Activated B cell treated with CpG ODN at 0.5 μM for 24 hours (primary cell): ENCODE measurements at places on chromosomes 12 and 14. TPM values are rescaled to one million over a fixed set of nuclear protein-coding genes. Genes with fewer than 3 reads are reported as not detected.

DNA sequence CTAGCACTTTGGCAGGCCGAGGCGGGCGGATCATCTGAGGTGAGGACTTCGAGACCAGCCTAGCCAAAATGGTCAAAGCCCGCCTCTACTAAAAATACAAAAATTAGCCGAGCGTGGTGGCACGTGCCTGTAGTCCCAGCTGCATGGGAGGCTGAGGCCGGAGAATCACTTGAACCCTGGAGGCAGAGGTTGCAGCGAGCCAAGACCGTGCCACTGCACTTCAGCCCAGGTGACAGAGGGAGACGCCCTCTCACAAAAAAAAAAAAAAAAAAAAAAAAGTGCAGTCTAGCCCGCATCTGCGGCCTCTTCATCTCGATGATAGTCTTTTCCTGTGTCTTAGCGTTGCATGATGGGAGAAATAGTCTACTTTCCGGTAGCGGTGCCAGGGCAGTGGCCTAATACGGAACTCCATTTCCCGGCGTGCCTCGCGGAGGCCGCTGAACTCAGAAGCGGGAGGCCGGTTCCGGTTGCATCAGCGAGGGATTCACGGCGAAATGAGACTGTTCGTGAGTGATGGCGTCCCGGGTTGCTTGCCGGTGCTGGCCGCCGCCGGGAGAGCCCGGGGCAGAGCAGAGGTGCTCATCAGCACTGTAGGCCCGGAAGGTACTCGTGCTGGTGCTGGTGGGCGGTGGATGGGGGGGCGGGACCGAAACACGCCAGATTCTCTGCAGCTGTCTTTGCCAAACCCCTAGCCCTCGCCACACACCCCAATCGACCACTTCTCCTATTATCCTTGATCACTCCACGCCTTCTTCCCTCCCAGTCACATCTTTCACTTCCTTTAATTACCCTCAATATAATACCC lies at the start of gene MARS1:
MARS1 (plus strand) TSS at position 472 of the 805 bp plus-strand sequence; CDS start at position 495, 23 bp downstream.
- H3K4me3 ChIP-seq, result peak within 1 kb of the TSS; percentile 97
- H3K27ac ChIP-seq, result peak within 1 kb of the TSS; percentile 97
- peak; percentile 83 for DNase-seq
- H3K4me1 ChIP-seq, result peaks cover 41% of the 10 kb centered on the region
- H3K27me3 ChIP-seq, result no peaks in the 10 kb centered on the region

DNA sequence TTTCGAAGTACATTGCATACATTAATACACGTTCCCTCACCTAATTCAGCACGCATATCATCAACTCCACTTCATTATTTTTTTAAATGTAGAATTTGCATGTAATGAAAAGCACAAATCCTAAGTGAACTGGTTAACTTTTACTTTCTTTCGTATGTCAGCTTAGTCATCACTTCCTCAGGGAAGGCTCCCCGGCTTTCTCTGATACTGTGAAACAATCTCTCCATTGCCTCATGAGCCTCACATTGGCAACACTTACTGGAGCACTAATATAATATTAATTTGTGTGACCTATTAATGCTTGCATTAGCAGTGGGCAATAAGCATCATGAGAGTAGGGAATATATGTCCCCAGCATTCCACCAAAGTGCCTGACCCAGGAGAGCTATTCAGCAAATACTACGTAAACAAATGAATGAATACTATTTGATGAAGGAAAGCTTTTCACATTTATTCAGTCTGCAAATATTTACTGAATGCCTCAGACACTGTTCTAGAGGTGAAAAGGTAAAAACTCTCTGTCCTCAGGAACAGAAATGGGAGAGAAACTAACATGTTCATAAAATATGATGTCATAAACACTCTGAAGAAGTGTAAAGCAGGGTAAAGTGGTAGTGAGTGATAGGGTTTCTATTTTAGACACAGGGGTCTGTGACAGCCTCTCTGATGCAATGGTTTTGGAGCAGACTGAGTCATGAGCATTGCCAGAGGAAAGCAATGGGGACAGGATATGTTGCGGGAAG lies 327.5 kb upstream of the DIO2 start:
- no peaks in the 10 kb centered on the region for H3K36me3 ChIP-seq
- no peak overlapping the region for H3K4me3 ChIP-seq
- no peaks in the 10 kb centered on the region for H3K27me3 ChIP-seq
- no peak overlapping the region for H3K27ac ChIP-seq
- H3K4me1 ChIP-seq, result no peaks in the 10 kb centered on the region
- no peak for DNase-seq

GRCh38 chr12:132400011-132400641 lies 70.7 kb upstream of the GALNT9 start:
- DNase-seq, result no peak
- H3K27ac ChIP-seq, result no peak overlapping the region
- no peak overlapping the region for H3K4me3 ChIP-seq
- peaks cover 12% of the 10 kb centered on the region for H3K27me3 ChIP-seq
- H3K36me3 ChIP-seq, result no peaks in the 10 kb centered on the region

GRCh38 chr14:67313153-67313552 lies 46.5 kb downstream of the ATP6V1D start:
- no peaks in the 10 kb centered on the region for H3K4me1 ChIP-seq
- H3K27me3 ChIP-seq, result no peaks in the 10 kb centered on the region
- H3K36me3 ChIP-seq, result peaks cover 29% of the 10 kb centered on the region

GRCh38 chr14:97538749-97539410 lies 741.7 kb downstream of the VRK1 start:
- H3K36me3 ChIP-seq, result no peaks in the 10 kb centered on the region
- H3K27me3 ChIP-seq, result no peaks in the 10 kb centered on the region
- no peaks in the 10 kb centered on the region for H3K4me1 ChIP-seq
- no peak overlapping the region for H3K27ac ChIP-seq

GRCh38 chr12:112674539-112674938 lies 117.0 kb upstream of the RPH3A start:
- no peak overlapping the region for H3K4me3 ChIP-seq
- peaks cover 22% of the 10 kb centered on the region for H3K27me3 ChIP-seq
- no peak overlapping the region for H3K27ac ChIP-seq
- no peaks in the 10 kb centered on the region for H3K4me1 ChIP-seq
- DNase-seq, result no peak

GRCh38 chr12:86256163-86256562 lies at the start of gene MGAT4C:
Gene MGAT4C, minus strand, starts transcription at chr12:86256391.
- no peaks in the 10 kb centered on the region for H3K36me3 ChIP-seq
- H3K27me3 ChIP-seq, result no peaks in the 10 kb centered on the region
- no peak within 1 kb of the TSS for H3K4me3 ChIP-seq
- no peak within 1 kb of the TSS for H3K27ac ChIP-seq

GRCh38 chr14:94654071-94654861 lies 42.1 kb downstream of the SERPINA3 start:
- H3K36me3 ChIP-seq, result no peaks in the 10 kb centered on the region
- no peaks in the 10 kb centered on the region for H3K27me3 ChIP-seq
- H3K4me1 ChIP-seq, result no peaks in the 10 kb centered on the region
- no peak overlapping the region for H3K27ac ChIP-seq
- no peak overlapping the region for H3K4me3 ChIP-seq

- no peaks in the 10 kb centered on the region for H3K36me3 ChIP-seq
- H3K4me3 ChIP-seq, result peak within 1 kb of the TSS; percentile 81
- H3K27ac ChIP-seq, result no peak within 1 kb of the TSS
- DNase-seq, result no peak
- peaks cover 7% of the 10 kb centered on the region for H3K4me1 ChIP-seq
- peaks cover 27% of the 10 kb centered on the region for H3K27me3 ChIP-seq
These were observed at the start of gene RTN1 for GRCh38 chr14:59870277-59871165. Gene RTN1, minus strand, starts transcription at chr14:59870776. Its CDS starts 146 bp downstream, at chr14:59870630.

GRCh38 chr12:7642876-7643309 lies 22.8 kb downstream of the APOBEC1 start:
- no peak for DNase-seq
- peaks cover 34% of the 10 kb centered on the region for H3K4me1 ChIP-seq
- peaks cover 16% of the 10 kb centered on the region for H3K27me3 ChIP-seq
- H3K36me3 ChIP-seq, result no peaks in the 10 kb centered on the region
- H3K4me3 ChIP-seq, result no peak overlapping the region
- H3K27ac ChIP-seq, result no peak overlapping the region

DNA sequence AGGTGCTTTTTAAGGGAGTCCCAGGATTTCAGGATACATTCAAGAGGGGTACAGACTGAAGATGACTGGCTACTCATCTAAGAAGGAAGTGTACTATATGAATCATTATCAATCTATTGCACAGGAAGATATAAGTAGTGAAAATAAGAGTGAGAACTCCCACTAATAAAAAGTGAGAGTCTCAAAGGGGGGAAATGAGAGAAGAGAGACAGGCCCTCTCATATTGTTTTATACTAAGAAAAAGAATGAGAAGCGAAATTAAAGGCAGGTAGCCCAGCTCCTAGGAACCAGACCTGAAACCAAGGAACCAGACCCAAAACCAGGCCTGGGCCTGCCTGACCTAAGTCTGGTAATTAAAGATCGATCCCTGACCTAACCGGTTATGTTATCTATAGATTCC lies 54.6 kb downstream of the TESPA1 start:
- H3K4me1 ChIP-seq, result no peaks in the 10 kb centered on the region
- no peak overlapping the region for H3K4me3 ChIP-seq
- no peak overlapping the region for H3K27ac ChIP-seq
- H3K27me3 ChIP-seq, result no peaks in the 10 kb centered on the region
- DNase-seq, result no peak

DNA sequence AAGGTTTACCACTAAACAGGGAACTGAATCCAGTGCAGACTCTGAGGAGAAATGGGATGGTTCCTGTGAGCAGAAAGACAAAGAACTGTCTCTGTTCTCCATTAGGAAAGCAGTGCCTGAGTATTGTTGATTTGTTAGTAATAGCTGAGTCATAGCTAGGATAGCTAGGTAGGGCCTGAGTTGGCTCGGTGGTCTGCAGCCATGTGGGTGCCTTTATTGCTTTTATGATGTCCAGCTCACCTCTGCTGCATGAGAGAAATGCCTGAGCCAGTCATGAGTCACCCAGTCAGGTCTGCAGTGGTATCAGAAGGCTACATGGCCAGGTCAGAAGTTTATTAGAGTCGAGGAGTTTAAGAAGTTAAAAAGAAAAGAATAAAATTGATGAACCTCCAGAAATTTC lies 24.2 kb downstream of the TRHDE start:
- no peak for DNase-seq
- no peak overlapping the region for H3K27ac ChIP-seq
- no peaks in the 10 kb centered on the region for H3K36me3 ChIP-seq
- H3K4me3 ChIP-seq, result no peak overlapping the region

GRCh38 chr14:77663293-77663692 lies 44.5 kb downstream of the ALKBH1 start:
- H3K27ac ChIP-seq, result no peak overlapping the region
- no peak overlapping the region for H3K4me3 ChIP-seq
- H3K27me3 ChIP-seq, result no peaks in the 10 kb centered on the region
- H3K36me3 ChIP-seq, result peaks cover 1% of the 10 kb centered on the region
- DNase-seq, result no peak

DNA sequence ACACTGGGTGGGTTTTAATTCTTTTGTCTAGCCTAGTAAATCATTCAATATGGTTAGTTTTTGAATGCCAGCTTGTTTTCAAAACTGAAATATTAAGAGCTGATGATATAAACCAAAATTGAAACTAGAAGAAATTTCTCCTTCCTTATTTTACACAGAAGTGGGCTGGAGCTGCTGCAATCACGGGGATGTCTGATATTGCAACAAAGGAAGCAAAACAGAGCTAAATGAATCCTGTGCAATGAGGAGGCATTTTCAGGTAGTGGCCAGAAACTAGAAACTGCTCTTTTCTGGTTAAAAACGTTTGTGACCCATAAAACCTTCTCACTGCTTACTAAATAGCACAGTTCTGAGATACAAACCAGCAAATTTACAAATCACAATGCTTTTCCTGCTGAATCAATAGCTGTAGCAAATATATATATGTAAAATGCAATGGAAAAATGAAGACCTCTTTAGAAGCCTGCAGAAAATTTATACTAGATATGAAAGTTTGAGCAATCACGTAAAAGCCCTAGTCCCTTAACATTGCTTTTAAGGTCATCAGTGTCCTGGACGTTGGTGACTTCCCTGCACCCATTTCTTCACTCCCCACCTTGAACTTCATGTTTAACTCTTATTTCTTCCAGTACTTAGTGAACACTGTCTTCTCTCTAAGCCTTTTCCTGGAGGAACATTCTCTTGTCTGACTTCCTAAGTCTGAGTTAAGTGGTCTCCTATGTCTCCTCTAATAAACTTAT lies 15.9 kb upstream of the LRRK2 start:
- no peaks in the 10 kb centered on the region for H3K27me3 ChIP-seq
- peaks cover 28% of the 10 kb centered on the region for H3K4me1 ChIP-seq
- no peak for DNase-seq
- H3K4me3 ChIP-seq, result peak overlapping the region; percentile 61
- peaks cover 3% of the 10 kb centered on the region for H3K36me3 ChIP-seq
- H3K27ac ChIP-seq, result peak overlapping the region; percentile 90

DNA sequence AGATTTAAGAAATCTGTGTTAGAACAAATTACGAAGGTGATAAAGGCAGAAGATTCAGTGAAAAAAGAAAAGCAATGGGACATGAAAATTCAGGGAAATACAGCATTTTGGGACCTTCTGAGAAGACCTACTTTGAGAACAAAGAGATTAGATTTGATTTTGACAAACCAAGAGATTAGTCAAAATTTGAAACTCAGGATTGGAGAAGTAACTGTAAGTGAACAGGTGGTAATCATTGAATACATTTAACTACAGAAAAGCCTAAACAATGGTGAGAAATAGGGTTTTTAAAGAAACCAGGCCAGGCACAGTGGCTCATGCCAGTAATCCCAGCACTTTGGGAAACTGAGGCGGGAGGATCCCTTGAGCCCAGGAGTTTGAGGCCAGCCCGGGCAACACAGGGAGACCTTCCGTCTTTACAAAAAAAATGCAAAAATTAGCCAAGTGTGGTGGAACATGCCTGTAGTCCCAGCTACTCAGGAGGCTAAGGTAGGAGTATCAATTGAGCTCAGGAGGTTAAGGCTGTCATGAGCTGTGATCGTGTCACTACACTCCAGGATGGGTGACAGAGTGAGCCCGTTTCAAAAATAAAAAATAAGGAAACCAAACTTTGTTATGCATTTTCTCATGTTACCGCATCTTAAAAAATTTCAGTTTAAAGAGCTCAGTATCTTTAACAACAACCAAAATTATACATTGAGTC lies 8.9 kb upstream of the SAV1 start:
- peak overlapping the region; percentile 78 for H3K4me3 ChIP-seq
- no peaks in the 10 kb centered on the region for H3K36me3 ChIP-seq
- H3K27ac ChIP-seq, result peak overlapping the region; percentile 77
- H3K4me1 ChIP-seq, result peaks cover 45% of the 10 kb centered on the region

DNA sequence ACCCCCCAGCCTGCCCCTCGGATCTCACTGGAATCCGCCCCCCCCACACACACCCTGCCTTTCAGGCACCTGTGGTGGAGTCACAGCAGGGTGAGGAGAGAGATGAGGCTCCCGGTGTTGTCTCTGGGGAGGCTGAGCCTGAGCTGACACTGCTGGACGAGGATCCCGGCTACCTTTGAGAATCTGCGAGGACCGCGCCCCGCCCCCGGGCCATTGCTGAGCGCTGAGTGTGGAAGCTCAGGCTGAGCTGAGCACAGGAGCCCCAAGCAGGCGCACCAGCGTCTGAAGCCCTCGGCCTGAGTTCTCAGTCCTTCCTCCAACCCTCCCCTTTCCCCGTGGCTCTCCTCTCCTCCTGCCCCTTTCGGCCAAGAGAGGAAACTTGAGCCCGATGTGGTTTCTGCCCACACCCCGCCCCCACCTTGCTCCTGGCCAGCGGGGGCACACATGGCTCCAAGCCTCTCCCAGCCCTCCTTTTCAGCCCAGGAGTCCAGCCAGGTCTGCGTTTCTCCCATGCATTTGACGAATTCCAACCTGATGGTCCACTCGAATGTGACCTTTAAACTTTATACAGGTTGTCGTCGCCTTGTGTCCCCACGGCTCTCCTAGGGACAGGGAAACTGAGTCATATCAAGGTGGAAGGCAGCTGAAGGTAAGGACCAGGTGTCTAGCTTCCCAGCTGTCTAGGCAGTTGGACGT lies at the start of gene NFE2:
NFE2 (minus strand) TSS at position 284 of the 696 bp plus-strand sequence. CDS start 5,767 bp downstream, outside the sequence.
- H3K27me3 ChIP-seq, result peaks cover 47% of the 10 kb centered on the region
- no peak for DNase-seq
- no peak within 1 kb of the TSS for H3K27ac ChIP-seq
- H3K4me1 ChIP-seq, result peaks cover 41% of the 10 kb centered on the region

SLC8A3 gene
- total RNA-seq, result 0.12 and 0.13 TPM in 2 replicates

IL31 gene
- not detected in 2 replicates for total RNA-seq

PLXNC1 gene
- 27.0 and 30.9 TPM in 2 replicates for total RNA-seq

UBR7 gene
- 19.3 and 19.5 TPM in 2 replicates for total RNA-seq

AGAP2 gene
- total RNA-seq, result 17.5 and 18.5 TPM in 2 replicates

DNAJC22 gene
- not detected in 2 replicates for total RNA-seq
